Endothelial cell (in vitro differentiated cells): ENCODE measurements at places on chromosomes 1 and 21.

GRCh38 chr1:74502432-74502831, 10.0 kb downstream of the LRRC53 start:
- no peaks in the 10 kb centered on the region for H3K4me1 ChIP-seq
- no peak overlapping the region for H3K4me3 ChIP-seq
- H3K36me3 ChIP-seq = no peaks in the 10 kb centered on the region
- H3K27me3 ChIP-seq = no peaks in the 10 kb centered on the region
- DNase-seq = peak; percentile 53

DNA sequence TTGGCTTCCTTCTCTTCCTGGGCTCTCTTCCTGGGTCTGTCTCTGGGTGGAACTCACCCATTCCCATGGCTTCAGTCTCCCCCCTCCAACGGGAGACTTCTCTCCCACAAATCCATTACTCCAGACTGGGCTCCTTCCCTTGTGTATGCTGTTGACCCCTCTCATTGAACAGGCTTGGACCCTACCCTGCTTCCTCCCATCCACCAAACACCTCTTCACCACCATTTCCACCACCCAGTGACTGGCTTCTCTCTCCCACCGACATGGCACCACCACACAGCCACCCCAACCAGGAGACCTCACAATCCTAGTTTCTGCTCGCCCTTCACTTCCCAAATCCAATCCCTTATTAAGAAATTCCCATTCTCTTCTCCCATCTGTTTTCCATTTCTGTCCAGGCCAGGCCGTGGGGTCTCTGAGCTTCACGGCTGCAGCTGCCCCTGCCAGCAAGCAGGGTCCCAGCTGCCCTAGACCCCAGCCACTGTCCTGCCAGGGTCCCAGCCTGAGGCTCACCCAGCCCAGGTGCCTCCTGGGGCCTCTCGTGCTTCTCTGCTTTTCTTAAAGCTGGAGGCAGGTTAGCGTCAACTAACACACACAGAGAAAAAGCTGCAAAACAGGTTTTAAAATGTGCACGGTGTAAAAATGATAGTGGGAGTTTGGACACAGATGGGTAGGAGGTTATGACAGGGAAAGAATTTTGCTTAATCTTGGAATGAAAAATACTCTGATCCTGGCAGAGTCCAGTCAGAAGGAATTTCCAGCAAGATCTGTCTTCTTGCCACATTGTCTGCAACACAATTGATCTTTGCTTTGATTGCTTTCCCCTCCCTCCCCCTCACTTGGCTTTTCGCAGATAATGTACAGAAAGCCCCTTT, 383.8 kb upstream of the VAMP3 start:
- H3K4me1 ChIP-seq = peaks cover 20% of the 10 kb centered on the region
- peaks cover 14% of the 10 kb centered on the region for H3K36me3 ChIP-seq
- no peak for DNase-seq
- H3K4me3 ChIP-seq = peak overlapping the region; percentile 27
- peak overlapping the region; percentile 27 for H3K27ac ChIP-seq

GRCh38 chr1:7962014-7962335, 464 bp downstream of the PARK7 start:
- H3K27me3 ChIP-seq = no peaks in the 10 kb centered on the region
- H3K4me1 ChIP-seq = peaks cover 20% of the 10 kb centered on the region
- DNase-seq = no peak
- peak overlapping the region; percentile 79 for H3K27ac ChIP-seq
- peak overlapping the region; percentile 94 for H3K4me3 ChIP-seq
- peaks cover 8% of the 10 kb centered on the region for H3K36me3 ChIP-seq

- no peak overlapping the region for H3K27ac ChIP-seq
- no peak for DNase-seq
- no peaks in the 10 kb centered on the region for H3K27me3 ChIP-seq
- H3K4me1 ChIP-seq = no peaks in the 10 kb centered on the region
Observed at GRCh38 chr1:102840741-102841140, 267.6 kb downstream of the COL11A1 start.

GRCh38 chr1:36091698-36092097, 3.0 kb downstream of the ADPRS start:
- peaks cover 10% of the 10 kb centered on the region for H3K4me1 ChIP-seq
- peaks cover 10% of the 10 kb centered on the region for H3K36me3 ChIP-seq
- DNase-seq = no peak

DNA sequence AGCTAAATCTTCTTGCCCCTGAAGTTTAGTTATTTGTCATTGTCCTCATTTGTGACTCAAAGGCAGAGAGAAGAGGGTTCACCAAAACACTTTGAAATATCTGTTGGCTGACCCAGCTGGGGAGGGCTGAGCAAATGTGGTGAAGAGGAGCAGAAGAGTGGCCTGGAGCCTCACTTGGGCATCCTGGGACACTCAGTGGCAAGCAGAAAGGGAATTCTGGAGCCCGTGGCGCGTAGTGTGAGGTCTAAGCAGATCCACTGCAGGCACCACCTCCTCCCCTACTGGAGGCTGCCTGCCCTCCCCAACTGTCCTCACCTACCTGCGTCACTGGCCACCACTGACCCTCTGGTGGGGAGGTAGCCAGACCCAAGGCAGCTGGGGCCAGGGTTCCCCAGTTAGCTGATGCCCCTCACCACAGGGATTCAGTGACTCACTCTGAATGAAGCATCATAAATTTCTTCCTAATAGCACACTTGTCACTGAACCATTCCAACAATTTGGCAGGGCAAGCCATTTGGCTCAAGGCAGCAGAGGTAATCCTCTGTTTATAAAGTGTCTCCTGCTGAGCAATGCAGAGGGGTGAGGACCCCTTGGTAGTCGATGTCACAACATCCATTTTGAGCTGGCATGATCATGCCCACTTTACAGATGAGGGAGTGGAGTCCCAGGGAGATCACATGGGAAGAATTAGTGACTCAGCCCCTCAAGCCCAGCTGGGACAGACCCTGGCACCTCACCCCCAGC, 80.3 kb downstream of the NENF start:
- H3K4me3 ChIP-seq = no peak overlapping the region
- H3K4me1 ChIP-seq = no peaks in the 10 kb centered on the region
- no peak for DNase-seq
- peaks cover 11% of the 10 kb centered on the region for H3K27me3 ChIP-seq
- no peak overlapping the region for H3K27ac ChIP-seq

DNA sequence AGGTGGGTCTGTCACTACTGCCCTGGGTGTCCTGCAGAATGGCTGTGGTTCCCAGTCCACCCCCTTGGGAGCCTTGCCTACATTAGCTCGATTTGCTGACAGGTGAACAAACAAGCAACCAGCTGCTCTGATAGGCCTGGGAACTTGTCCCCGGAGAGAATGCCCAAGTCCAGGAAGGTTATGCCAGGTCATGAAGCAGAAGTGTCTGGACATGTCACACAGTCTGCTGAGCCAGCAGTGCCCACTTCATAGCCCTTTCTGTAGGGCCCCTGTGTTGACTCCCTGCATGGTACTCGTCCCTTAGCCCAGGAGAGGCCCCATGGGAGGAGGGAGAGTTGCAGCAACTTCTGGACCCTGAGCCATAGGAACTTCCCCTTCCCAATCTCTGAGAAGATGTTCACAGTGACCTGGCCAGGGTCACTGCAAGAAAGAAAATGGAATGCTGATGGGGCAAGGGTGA, 31.0 kb downstream of the UCK2 start:
- H3K4me3 ChIP-seq = no peak overlapping the region
- no peak overlapping the region for H3K27ac ChIP-seq
- H3K27me3 ChIP-seq = peaks cover 12% of the 10 kb centered on the region
- no peak for DNase-seq
- H3K36me3 ChIP-seq = peaks cover 13% of the 10 kb centered on the region
